ENCODE measurements at places on chromosomes 1 and 21.
A peak's percentile ranks its signal among the peaks of the same experiment; 100 is the strongest.

DNA sequence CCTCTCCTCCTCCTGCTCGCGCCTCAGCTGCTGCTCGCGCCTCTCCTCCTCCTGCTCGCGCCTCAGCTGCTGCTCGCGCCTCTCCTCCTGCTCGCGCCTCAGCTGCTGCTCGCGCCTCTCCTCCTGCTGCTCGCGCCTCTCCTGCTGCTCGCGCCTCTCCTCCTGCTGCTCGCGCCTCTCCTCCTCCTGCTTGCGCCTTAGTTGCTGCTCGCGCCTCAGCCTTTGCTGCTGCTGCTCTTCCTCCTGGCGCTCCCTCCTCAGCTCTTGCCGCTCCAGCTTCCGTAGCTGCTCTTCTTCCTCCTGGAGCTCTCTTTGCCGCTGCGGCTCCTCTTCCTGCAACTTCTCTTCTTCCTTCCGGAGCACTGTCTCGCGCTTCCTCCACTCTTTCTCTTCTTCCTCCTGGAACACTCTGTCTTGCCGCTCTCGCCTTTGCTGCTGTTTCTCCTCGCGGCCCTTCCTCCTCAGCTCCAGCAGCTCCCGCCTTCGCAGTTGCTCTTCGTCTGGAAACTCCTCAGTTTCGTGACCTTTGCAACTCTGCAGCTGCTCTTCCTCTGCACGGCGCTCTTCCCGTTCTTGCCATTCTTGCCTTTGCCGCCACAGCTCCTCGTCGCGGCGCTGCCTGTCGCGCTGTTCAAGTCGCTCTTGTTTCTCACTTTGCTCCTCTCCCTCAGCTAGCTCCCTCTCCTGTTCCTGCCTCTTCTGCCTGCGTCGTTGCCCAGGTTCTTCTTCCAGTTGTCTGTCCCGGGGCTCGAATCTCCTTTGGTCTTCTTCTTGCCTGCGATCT is 3.0 kb downstream of the TCHH start:
- DNase-seq, result no peak

GRCh38 chr1:44519035-44519676 is 114.1 kb downstream of the RNF220 start:
- DNase-seq, result no peak

GRCh38 chr21:38234395-38235142 is 22.2 kb upstream of the KCNJ15 start:
- DNase-seq, result no peak

- no peak for DNase-seq
Observed at GRCh38 chr1:223700942-223701637, 11.2 kb upstream of the CAPN2 start.

DNA sequence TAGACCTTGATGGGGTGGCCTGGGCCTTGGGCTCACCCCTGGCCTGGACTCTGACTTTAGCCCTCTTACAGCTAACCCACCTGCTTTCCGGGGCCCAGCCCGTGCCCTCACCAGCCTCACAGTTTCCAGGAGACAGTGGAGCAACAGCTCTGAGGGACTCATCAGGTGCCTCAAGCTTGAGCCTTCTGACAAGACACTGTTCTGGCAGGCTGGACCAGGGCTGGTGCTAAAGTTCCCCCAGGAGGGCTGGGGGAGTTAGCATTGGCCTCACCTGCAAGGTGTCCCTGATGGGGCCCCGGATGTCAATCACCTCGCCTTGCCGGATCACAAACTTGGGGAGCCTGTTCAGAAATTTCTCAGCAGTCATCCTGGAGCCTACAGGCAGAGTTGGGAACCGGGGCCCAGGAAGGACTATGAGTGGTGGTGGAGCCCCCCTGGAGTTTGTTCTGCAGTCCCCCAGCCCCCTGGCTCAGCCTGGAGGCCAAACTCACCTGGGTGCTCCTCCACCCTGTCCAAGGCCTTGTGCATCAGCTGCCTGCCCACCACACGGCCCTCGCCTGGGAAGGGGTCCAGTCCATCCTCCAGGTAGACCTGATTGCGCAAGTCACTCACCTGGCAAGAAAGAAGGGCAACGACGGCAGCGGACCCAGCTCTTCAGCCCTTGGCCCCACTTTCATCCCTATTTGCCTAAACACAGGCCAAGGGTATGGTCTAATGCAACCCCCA is 4.1 kb downstream of the SH3BGRL3 start:
- no peak for DNase-seq

- no peak for DNase-seq
Observed at GRCh38 chr1:14606632-14607031, 8.1 kb downstream of the KAZN start.

- DNase-seq, result no peak
Observed at GRCh38 chr1:155966135-155966534, 12.2 kb downstream of the ARHGEF2 start.

DNA sequence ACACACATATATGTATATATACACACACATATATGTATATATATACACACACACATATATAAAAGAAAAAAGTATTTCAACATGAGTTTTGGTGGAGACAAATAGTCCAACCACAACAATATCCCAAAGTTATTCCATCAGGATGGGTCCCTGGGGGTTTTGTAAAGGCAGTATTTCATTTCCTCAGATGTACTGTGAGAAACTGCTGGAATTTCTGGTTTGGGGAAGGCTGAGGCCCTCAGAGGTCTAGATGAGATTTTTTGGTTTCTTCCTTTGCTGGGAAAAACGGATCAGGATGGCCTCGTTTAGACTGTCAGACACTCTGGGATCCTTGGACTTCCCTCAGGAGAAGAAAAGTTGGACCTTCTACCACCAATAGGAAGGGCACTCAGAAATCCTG is 36.5 kb upstream of the TENT5B start:
- DNase-seq, result no peak

GRCh38 chr1:11929849-11930248 is 3.6 kb upstream of the KIAA2013 start:
- peak; percentile 42 for DNase-seq

GRCh38 chr1:206941766-206942418 is 4.4 kb downstream of the PIGR start:
- DNase-seq, result no peak

GRCh38 chr1:185654199-185654951 is 79.8 kb upstream of the HMCN1 start:
- DNase-seq, result no peak

GRCh38 chr1:110360431-110360830 is 21.3 kb downstream of the RBM15 start:
- no peak for DNase-seq

GRCh38 chr1:202576816-202577215 is 133.4 kb downstream of the SYT2 start:
- DNase-seq, result no peak

GRCh38 chr1:24186031-24186710 is 918 bp downstream of the IFNLR1 start:
- DNase-seq, result no peak

DNA sequence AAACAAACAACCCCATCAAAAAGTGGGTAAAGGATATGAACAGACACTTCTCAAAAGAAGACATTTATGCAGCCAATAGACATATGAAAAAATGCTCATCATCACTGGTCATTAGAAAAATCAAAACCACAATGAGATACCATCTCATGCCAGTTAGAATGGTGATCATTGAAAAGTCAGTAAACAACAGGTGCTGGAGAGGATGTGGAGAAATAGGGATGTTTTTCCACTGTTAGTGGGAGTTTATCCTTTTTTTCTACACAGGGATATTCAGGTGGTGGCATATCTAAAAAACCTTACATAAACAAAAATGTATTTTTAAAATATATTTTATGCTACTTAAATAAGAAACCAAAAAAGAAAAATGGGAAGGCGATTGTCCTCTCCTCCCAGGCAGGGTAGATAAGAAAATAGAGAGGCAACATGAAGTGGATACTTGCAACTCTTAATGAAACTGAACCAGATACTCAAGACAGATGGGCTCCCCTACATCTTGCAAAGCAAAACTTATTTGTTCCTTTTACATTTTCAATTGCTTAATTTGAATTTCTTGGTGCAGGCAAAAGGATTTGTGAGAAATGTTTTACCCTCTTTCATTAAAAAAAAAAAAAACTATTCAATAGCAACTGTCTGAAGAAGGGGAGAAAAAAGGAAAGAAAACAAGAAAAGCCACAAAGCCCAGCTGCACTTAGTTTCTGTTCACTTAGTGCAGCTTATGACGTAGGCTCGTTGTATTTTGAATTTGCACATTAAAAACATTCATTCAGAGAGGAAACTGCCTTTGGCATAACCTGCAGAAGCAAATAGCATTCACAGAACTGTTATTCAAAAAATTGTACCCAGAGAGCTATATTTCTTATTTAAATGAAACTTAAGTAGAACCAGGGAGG is 36.9 kb upstream of the RGS1 start:
- no peak for DNase-seq

DNA sequence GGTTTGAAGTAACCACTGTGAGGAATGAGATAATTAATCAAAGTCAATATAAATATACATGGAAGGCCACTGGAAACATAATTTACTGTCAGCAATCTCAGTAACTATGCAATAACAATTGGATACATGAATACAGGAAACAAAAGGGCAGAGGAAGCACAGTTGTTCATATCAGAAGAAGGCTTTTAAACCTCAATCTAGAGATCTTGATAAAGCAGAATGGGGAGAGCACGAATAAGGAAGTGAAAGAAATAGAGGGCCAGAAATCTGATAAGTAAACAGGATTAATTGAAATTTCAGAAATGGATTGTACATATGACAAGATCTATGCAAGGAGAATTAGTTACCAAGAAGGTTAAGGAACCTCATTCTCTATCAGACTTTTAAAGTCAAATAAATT is 93.0 kb downstream of the EVI5 start:
- no peak for DNase-seq

DNA sequence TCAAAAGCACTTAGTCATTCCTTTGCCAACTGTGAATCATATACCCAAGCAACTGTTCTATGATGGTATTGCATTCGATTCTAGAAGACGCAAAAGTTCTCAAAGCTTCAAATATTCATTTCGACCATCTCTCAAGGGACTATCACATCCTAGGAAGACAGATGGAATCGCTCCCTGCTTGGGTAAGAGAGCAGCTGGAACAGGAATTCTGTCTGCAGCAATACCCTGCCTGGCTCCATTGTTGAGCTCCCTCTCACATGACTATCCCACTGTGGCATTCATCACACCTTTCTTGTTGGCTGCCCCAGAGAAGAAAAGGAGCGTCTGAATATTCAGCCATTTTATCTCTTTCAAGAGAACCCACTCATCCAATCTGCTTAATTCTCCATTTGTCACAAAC is 397.7 kb downstream of the NTNG1 start:
- DNase-seq, result no peak

DNA sequence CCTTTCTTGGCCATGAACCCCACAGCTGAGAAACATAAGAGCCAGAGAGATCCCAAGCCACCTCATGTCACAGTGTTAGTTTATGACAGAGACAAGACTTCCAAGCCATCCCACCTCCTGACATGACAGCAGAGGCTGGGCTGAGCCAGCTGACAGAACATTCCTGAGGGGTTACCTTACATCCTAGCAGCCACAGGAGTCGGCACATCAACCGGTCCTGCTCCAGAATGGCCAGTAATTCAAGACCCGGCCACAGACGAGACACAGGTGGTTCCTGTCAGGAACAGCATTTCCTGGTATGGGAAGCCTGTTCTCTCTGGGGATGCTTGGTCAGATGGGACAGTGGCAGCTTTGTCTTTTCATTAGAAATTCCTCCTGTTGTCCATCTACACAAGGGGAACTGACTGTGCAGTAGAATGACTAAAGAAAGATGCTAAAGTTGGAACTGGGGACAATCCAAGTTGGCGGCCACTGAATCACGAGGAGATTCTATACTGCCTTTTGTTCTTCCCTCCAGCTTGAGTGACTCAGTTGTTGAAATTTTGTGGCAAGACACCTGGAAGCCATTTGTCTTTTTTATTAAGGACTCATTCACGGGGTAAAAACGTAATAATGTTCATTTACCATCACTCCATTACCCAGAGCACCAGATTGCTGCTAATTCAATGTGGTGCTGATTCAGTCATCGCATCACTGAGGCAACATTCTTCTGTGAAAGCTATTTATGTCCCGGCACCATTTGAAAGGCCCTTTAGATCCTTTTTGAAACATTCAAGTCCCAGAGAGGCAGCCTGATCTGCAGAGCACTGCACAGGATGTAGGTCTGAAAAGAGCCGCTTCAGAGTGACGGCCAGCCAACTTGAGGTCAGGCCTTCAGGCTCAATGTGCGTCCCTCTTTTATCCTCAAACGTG is 37.2 kb upstream of the NPL start:
- peak; percentile 16 for DNase-seq

DNA sequence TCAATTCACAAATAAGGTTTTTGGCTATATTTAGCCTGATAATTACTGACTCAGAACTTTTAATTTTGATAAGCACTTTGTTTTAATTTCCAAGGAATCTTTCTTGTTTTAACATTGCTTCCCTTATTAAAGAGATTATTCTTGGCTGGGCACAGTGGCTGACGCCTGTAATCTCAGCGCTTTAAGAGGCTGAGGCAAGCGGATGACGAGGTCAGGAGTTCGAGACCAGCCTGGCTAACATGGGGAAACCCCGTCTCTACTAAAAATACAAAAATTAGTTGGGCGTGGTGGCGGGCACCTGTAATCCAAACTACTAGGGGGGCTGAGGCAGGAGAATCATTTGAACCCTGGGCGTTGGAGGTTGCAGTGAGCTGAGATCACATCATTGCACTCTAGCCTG is 13.8 kb downstream of the ALG14 start:
- no peak for DNase-seq

DNA sequence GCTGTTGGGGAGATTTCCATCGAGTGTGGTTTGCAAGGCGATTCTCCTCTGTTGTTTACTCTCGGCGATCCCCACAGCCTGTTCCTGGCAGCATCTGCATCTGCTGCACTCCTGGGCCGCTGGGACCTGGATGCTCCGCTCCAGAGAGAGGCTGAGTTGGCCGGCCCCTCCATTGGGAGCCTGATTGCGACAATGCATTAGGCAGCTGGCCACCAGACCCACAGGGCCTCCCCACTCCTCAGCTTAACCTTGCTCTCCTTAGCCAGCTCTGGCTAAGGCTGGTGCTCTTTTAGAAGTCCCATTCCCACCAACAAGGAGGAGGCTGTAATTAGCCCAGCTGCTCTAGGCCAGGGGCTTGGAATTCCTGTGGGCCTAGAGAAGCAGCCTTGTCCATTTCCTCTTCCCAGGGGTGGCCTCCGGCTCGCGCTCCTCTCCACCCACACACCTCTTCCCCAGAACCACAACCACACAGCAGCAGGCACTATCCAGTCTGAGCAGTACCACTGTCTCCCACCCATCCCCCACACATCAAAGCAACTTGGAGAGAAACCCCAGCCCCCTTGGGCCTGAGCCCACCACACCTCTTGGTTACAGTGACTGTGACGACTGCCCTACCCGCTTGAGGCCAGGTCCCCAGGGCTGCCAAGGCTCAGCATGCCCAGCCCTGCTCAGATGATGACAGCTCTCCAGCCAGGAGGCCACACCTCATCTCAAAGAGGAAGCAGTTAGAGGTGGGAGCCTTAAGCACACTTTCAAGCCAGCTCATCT is 193.8 kb upstream of the EDN2 start:
- no peak for DNase-seq

GRCh38 chr1:220748089-220748934 is at the start of gene MTARC2:
Gene MTARC2, plus strand, starts transcription at chr1:220748322. Its CDS starts 210 bp downstream, at chr1:220748532.
- peak; percentile 60 for DNase-seq

DNA sequence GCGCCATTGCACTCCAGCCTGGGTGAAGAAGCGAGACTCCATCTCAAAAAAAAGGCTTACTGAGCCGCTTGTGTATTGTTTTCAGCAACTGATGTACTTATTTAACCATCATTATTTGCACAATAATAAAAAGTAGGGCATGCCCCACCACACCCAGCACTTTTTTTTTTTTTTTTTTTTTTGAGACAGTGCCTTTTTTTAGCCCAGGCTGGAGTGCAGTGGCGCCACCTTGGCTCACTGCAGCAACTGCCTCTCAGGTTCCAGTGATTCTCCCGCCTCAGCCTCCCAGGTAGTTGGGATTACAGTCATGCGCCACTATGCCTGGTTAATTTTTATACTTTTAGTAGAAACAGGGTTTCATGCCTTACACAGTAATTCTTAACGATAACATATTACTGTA is 12.2 kb upstream of the TRNAU1AP start:
- DNase-seq, result no peak
